ENCODE measurements at places on chromosomes 16 and 17.
A peak's percentile ranks its signal among the peaks of the same experiment; 100 is the strongest.

DNA sequence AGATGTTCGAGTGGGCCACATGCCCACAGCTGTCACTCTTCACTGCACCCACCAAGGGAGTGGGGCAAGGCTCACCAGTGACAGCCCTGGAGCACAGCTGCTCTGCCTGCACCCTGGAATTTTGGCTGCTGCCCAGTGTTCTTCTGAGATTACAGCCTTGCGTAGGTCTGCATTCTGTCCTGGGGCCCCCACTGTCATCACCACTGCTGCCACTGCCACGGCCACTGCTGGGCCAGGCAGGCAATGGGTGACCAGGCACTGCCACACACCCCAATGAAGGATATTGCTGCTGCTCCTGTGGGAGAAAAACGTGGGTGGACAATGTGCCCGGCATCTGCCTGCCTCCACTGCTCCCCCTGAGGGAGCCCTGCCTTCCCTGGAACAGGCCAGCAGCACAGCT lies 1717.0 kb downstream of the TP53TG3F start:
- no peak for DNase-seq

DNA sequence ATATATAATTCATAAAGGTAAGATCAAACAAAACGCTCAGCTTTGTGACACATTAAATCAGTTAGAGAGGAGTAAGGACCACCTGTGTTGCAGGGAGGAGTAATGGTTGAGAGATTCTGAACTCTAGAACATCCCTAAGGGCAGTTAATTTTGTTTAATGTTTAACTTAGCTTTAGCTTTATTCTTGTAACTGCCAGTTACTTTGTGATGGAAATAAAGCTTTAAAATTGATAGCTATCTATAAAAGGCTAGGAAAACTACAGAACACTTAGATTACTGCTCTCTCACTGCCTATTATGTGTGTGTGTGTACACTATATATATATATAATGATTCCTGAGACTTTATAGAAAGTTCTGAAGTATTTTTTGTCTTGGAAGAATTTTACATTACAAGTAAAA lies 37.8 kb downstream of the PTRH2 start:
- DNase-seq: no peak

- DNase-seq: no peak
Measured at GRCh38 chr16:19092653-19093410, 20.9 kb upstream of the ITPRIPL2 start.

GRCh38 chr16:78659216-78659615 lies 559.8 kb downstream of the WWOX start:
- DNase-seq: no peak

GRCh38 chr16:90037276-90037675 lies 18.0 kb upstream of the DBNDD1 start:
- DNase-seq: no peak

- DNase-seq: no peak
Measured at GRCh38 chr17:59620064-59620359, 317 bp downstream of the CLTC start.

DNA sequence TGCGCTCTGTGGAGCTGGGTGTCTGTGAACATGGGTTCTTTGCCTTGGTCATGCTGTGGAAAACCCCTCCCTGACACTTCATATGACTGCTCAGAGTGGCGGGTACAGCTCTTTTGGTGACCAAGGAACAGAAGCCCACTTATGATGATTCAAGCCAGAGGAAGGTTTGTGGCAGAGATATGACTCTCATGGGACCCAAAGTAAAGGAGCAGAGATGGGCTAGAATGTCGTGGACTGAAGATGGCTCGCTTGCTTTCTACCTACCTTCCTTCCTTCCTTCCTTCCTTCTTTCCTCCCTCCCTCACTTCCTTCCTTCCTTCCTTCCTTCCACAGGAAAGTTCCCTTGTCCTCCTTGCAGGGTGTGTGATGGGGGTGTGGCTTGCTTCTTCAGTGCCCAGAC lies 169.7 kb upstream of the IRX3 start:
- DNase-seq: no peak

GRCh38 chr16:84864326-84864955 lies 44.7 kb downstream of the CRISPLD2 start:
- no peak for DNase-seq

- DNase-seq: no peak
Measured at GRCh38 chr16:57268804-57269800, 15.4 kb downstream of the PLLP start.

DNA sequence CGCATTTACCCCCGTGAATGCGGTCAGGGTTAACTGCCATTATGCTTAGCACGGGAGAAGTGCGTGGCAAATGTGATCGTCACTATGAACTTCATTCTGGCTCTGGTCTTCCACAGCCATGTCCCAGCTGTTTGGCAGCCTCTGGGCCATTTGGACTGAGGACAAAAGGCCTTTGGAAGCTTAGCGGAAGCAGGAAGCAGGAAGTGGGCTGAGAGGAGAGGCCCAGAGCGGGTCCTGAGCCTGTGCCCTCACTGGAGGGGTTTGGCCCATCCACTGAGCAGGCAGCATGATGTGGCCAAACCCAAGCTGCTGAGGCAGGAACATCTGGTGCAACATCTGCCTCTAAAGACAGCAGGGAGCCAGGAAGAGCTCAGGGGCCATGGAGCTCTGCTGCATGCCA lies 345.9 kb downstream of the C16orf95 start:
- DNase-seq: no peak

GRCh38 chr16:12613131-12613991 lies 190.3 kb downstream of the CPPED1 start:
- DNase-seq: peak; percentile 21

- DNase-seq: peak; percentile 38
Measured at GRCh38 chr17:16419074-16419928, 3.9 kb downstream of the TRPV2 start.

- DNase-seq: no peak
Measured at GRCh38 chr16:47064775-47065174, 79.0 kb downstream of the NETO2 start.

All from lung microvascular endothelial cell (primary cell).